ENCODE measurements at places on chromosomes 4 and X.

DNA sequence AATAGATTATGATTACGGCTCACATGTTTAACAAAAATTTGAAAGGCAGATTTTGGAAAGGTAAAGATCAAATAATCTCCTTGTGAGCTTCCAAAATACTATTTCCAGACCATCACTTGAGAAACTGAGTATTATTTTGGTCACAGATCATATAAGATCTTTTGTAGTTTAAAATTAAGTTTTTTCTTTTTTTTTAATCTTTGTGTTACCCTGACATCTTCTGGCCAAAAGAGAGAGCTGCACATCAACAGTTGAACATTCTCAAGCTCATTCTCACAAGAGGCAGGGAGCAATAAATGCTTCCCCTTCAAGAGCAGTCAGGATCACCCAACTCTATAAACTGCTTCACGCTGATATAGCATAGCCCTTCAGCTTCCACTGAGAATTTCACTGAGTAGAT, 15.9 kb downstream of the TMEM192 start:
- DNase-seq = no peak

DNA sequence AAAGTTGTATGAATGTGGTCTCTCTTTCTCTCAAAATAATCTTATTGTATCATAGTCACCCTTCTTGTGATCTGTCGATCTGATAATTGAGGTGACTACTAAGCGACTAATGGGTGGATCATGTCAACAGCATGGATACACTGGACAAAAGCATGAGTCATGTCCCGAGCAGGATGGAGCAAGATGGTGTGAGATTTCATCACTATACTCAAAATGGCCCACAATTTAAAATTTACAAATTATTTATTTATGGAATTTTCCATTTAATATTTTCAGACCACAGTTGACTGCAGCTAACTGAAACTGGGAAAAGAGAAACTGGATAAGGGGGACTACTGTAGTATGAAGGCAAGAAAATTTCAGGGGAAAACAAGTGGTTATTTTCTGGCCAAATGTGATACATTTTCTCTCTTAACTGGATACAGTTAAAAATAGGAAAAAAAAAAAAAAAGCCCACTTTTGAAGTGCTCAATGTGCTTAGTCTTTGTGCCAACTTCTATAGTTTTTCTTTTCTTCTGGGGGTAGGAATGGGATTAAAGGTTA, 25.3 kb downstream of the FAM241A start:
- DNase-seq = no peak

DNA sequence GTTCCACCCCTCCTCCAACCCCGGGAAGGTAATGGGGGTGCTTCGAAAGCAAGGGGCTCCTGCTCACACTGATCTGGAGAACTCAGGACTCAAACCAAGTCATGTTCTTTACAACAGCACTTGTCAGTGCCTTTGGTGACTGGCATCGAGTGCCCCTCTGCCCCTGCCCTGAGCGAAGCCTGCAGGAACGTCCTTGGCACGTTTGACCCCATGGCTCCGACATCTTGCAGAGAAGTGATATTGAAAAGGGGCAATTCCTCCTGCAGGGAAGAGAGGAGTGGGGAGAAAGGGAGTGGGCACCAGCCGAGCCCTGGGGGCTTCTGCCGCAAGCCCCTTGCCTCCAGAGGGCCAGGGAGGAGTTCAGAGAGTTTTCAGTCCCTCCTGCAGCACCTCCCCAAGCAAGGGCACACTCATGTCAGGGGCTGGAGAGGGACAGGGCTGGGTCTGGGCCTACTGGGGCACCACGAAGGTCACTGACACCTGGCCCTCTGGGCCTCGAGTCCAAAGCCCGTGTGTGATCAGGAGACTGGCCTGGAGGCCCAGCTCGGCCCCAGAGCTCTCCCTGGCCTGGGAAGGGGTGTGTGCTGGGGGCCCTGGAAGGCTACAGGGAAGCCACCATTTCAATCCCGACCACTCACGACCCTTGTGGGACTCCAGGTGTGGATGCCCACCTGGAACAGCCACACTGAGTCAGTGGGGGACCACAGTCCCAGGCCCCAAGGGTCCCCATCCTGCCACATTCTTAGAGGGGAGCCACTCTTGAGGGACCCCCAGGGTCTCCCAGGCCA, 94.9 kb upstream of the NKX1-1 start:
- DNase-seq = no peak

DNA sequence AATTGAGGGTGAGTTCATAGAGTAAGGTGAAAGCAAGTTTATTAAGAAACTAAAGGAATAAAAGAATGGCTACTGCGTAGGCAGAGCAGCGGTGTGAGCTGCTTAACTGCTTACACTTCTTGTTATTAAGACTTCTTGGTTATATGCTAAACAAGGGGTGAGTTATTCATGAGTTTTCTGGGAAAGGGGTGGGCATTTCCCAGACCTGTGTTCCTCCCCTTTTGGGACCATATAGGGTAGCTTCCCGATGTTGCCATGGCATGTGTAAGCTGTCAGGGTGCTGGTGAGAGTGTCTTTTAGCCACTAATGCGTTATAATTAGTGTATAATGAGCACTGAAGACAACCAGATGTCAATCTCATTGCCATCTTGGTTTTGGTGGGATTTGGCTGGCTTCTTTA, 126.5 kb downstream of the ARSF start:
- no peak for DNase-seq

DNA sequence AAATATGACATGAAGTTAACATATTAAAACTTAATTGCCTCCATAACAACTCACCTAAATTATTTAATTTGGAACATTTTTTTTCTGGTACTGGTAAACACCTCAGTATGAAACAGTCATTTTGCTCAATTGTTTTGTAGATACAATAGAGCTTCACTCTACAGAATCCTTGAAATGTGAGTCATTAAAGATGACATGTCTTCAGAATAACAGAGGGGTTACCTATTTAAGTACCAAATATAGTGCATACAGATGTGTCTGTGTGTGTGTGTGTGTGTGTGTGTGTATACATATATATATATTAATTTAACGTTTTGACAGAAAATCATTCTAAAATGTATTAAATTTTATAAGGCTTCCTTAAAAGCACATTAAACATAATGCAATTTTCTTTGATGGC, 297.6 kb downstream of the INPP4B start:
- DNase-seq = no peak

DNA sequence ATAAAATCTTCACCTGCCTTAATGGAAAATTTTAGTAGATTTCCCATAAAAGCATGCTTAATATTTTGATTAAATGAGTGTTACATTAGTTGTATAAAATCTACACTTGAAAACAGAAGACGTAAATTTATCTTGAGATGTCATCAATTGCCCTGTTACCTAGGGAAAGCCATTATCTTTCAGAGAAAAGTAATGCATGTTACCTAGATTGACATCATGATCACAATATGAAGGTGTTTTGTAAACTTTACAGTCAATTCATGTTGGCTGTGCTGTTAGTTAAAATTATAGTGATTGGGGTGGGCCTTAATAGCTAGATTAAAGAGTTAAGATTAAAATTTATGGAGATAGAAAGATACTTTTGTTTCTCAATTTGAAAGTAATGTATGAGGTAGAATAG, 293.2 kb upstream of the PCDH18 start:
- no peak for DNase-seq

- DNase-seq = no peak
These were observed 1689.5 kb upstream of the PCDH10 start for GRCh38 chr4:131459430-131460101.

DNA sequence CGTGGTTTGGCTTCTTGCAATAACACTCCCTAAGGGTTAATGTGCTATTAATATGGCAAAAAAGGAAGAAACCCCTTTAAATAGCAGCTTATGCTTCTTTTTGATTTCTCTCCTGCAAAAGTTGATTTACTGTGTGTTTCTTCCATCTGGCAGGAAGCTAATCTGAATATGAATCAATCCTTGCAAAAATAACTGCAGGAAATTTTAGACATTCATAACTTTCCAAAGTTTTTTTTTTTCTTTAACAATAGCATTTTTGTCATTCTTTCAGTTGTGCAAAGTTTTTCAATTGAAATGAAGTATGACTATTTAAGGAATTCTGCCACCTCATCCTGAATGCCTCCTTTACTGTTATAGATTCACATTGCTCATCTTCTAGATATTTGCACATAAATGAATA, 115.6 kb downstream of the SPANXA1 start:
- DNase-seq = no peak

DNA sequence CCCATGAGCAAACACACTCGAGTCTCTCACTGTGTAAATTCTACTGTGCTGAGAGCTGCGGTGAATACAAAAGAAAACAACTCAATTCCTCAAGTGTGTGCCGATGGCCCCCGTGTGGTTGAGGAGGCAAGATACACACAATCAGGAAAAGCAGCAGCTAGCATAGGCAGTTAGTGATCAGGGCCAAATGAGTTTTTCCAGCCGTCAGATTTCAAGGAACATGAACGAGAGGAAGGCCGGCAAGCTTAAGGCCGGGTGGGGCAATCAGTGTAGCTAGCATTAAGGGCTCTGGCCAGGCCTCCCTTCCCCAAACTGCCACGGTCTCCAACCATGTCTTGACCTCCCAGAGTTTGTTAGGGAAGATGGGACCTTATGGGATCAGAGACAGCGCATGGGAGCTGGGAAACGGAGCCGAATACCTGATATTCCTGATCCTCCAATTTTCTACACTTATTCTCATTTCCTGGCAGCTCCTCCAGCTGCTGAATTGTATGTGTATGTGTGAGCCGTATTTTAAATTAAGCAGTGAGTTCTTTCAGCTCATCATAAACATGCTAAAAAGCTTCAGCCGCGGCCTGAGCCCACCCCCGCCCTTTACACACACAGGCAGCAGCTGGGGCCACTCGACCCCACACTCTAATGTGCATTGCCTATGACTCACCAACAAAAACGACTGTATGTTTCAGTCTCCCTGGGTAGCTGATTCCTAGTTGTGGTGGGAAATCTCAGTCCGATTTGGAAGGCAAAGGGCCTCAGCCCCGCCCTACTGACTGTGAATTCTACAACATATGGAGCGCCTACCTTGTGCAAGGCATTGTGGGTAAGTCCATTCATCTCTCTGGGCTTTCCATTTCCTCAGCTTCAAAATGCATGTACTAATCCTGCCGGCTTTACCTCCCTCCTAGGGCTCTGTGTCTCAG, 59.9 kb downstream of the RTL9 start:
- DNase-seq = no peak

DNA sequence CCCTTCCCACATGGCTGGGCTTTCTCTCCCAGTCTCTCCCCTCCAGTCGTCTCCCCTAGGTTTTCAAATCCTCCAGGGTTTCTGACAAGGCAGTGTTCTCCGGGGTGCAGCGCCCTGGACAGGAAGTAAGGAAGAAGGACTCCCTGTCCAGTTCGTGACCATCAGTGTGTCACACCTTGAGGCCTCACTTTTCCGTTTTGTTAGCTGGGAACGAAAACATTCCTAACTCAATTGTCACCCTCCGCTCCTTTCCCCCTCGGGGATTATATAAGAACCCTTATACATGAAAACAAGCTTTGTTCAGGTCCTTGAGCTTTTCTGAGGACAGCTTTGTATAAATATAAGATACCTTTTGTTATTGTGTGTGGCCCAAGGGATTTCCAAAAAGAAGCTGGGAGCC, 92.1 kb downstream of the KDR start:
- DNase-seq = no peak

Data from T-cell (primary cell).